ENCODE measurements at places on chromosomes 5 and 9.

GRCh38 chr5:178529080-178529479 is 61.1 kb downstream of the COL23A1 start:
- DNase-seq: no peak

- DNase-seq: no peak
These were observed 23.5 kb upstream of the ASS1 start for GRCh38 chr9:130421154-130421801.

DNA sequence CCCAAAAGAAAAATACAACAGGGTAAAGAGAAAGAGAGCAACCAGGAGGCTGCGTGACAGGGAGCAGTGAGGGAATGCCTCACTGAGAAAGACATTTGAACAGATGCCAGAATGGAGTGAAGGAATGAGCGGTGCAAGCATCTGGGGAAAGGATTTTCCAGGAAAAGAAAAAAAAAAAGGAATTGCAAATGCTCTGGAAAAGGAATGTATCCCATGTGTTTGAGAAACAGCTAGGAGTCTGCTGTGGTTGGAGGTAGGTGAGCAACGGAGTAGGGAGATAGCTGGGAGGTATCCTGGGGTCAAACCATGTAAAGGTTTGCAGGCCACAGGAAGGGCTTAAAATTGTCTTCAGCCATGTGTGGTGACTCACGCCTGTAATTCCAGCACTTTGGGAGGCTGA is 23.6 kb upstream of the CEMIP2 start:
- no peak for DNase-seq

DNA sequence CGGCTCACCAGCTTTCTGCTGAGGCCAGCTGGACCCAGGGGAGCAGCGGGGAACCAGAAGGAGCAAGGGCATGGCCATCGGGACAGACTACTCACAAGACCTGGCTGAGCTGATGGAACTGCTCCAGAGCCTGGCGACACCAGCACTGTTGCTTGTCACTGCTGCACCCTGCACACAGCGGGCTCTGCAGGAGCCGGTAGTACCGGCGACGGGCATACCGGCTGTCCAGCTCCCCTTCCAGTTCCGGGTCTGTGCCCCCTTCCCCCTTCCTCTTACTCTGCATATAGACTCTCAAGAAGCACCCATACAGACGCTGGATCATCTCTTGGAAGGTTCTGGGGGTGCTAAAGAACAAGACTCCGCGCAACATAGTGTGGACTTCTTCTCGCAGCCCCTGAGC is 974 bp downstream of the ANAPC2 start:
- DNase-seq: no peak

GRCh38 chr9:128341435-128341849 is 1.1 kb downstream of the SLC27A4 start:
- DNase-seq: peak; percentile 55

- no peak for DNase-seq
These were observed 202.2 kb upstream of the DMRTA1 start for GRCh38 chr9:22244139-22245011.

- no peak for DNase-seq
These were observed 3.9 kb downstream of the MLLT3 start for GRCh38 chr9:20618361-20618802.

DNA sequence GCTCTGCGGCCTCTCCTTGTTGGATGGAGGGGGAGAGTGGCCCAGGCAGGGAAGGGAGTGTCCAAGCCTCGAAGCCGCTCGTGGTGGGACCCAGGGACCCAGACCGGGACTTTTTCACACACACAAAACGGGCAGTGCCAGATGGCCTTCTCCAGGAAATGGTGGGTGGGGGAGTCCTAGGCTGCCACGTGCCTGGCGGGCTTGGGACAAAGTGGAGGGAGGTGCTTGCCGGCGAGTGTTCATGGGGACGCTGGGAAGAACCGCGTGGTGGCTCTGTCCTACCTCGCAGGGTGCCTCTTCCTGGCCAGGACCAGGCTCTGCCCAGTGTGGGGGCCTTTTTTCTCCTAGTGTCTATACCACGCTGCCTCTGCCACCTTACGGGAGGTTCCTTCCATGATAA is 155.0 kb upstream of the COL5A1 start:
- DNase-seq: no peak

DNA sequence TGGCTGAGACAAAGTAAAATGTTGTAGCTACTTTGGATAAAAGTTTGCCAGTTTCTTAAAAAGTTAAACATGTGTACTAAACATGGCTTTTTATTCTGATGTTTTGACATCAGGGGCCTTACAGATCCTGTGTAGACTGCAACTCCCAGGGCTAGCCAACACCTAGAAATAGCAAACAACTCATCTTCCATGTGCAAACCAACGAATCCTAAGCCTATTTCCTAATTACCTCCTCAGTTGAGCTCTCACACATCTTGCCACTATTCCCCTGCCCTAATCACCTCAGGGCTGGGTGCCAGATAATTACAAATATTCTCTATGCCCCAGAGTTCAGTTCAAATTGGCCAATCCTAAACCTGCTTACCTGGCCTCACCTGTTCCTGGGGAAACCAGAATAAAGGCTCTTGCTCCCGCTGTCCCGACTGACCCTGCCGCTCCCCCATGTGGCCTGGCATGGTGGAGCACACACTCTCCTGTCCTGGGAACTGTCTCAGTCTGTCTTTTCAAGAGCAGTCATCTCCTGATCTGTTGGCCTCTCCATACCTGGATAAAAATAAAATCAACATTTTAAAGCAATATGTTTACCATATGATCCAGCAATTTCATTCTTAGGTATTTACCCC is 37.1 kb upstream of the FAM169A start:
- DNase-seq: no peak

GRCh38 chr5:89337-90286 is 2.4 kb upstream of the PLEKHG4B start:
- DNase-seq: no peak

DNA sequence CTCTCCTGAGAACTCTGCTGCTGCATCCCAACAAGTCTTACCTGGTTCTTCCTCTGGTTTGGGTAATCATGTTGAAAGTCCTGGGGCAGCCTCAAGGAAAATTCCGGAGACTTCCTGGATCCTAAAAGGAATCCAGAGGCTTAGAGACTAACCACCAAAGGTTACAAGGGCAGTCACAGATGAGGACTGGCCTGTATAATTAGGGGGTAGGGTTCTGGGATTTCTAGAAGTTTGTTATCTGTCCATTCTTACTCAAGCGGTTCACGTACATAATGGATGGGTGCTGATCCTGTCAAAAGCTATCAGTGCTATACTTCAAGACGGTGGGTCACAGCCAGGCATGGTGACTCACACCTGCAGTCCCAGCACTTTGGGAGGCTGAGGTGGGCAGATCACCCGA is 51.4 kb upstream of the EPB41L4B start:
- no peak for DNase-seq

- no peak for DNase-seq
These were observed 21.3 kb downstream of the MRPL36 start for GRCh38 chr5:1778138-1779020.

- no peak for DNase-seq
These were observed 30.7 kb downstream of the ENHO start for GRCh38 chr9:34492051-34492450.

- DNase-seq: no peak
These were observed 248.5 kb upstream of the IRX4 start for GRCh38 chr5:2131196-2131595.
